Left forelimb (tissue), 1 donor: ENCODE measurements at places on chromosomes 7 and 10.

GRCh38 chr10:75744261-75744660 is 312.8 kb downstream of the LRMDA start:
- no peak for DNase-seq

GRCh38 chr7:31065021-31065593 is 13.0 kb downstream of the ADCYAP1R1 start:
- DNase-seq, result no peak

GRCh38 chr10:29482591-29483431 is 152.0 kb downstream of the SVIL start:
- no peak for DNase-seq

DNA sequence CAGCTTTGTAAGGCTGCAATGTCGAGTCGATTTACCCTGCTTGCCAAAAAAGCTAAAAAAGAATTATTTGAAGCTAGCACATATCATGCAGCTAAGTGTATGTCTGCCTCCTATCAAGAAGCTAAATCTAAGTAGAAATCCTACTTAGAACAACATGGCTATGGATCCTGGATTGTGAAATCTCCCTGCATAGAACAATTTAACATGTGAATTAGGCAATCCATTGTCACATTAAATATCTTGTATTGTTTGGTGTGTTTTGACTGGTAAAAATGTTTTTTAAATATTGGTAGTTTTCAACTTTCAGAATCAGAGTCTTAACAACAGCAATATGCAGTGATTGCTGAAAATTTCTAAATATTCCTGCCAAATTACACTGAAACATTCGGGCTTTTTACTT is 73.3 kb downstream of the SKIDA1 start:
- DNase-seq, result no peak

DNA sequence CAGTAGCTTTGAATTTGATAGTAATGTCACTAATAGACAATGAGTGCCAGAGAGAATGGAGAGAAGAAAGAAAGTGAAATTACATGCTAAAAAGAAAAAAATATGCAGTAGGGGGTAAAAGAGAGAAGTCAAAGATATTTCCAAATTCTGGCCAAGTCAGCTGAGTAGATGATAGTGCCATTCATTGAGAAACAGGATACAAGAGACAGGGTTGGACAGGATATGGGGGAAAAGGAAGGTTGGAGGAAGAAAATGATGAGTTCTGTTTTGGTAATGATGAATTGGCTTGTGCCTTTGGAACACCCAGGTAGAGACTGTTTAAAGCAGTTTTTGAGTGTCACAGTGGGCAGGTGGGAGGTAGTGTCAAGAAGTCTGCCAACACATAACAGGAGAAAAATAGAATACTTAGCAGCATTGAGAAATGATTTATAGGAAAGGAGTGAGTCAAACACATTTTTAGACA is 78.3 kb downstream of the LRRC17 start:
- no peak for DNase-seq

GRCh38 chr7:41641011-41641664 is 61.8 kb downstream of the INHBA start:
- no peak for DNase-seq

GRCh38 chr7:3010161-3010560 is 33.5 kb downstream of the CARD11 start:
- DNase-seq, result no peak

GRCh38 chr7:151616443-151617213 is 96.9 kb upstream of the RHEB start:
- no peak for DNase-seq

GRCh38 chr7:116679500-116679899 is 7.5 kb downstream of the MET start:
- DNase-seq, result no peak

- DNase-seq, result peak; percentile 42
These were observed 10.4 kb downstream of the CALML3 start for GRCh38 chr10:5534880-5535856.

GRCh38 chr10:6148251-6148701 is 54.5 kb upstream of the PFKFB3 start:
- DNase-seq, result no peak

- no peak for DNase-seq
These were observed 75.5 kb upstream of the CAPZA2 start for GRCh38 chr7:116786791-116787443.

GRCh38 chr7:151339651-151340382 is 1.8 kb upstream of the NUB1 start:
- no peak for DNase-seq

- no peak for DNase-seq
These were observed 63.5 kb downstream of the COBL start for GRCh38 chr7:51253157-51253556.

- no peak for DNase-seq
These were observed 31.0 kb downstream of the PHYH start for GRCh38 chr10:13268841-13269240.

DNA sequence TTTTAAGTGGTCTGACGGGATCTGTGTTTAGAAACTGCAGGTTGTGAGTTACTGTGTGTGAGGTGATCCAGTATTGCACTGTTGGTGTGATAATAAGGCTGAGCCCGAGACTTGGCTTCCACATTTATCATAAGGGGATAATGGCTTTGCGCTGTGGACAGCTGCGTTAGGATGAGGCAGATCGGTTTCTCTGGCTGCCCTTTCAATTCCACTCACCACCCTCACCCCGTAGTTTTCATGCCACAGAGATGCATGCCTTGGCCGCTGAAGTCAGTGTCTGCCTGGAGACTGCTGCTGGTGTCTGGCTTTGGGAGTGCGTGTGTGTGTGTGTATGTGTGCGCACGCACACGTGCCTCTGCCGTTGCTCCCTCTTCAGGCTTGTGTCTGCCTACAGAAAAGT is 273.0 kb downstream of the CCDC3 start:
- DNase-seq, result no peak

- DNase-seq, result no peak
These were observed 443.7 kb downstream of the TYW1 start for GRCh38 chr7:67440321-67440720.

DNA sequence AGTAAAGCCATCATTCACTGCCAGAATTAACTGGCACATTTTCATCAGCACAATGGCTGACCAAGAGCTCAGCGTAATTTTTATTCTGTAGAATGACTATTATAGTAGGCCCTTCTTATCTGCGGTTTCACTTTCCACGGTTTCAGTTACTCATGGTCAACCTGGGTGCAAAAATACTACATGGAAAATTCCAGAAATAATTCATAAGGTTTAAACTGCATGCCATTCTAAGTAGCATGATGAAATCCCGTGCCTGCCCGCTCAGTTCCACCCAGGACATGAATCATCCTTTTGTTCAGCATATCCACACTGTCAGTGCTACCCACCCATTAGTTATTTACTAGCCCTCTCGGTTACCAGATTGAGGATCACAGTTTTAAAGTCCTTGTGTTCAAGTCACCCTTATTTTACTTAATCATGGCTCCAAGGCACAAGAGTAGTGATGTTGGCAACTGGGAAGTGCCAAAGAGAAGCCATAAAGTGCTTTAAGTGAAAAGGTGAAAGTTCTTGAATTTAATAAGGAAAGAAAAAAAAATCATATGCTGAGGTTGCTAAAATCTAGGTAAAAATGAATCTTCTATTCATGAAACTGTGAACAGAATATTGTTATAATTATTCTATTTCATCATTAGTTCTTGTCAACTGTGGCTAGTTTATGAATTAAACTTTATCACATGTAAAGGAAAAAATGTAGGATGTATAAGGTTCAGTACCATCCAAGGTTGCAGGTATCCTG is 204.9 kb downstream of the DOCK4 start:
- no peak for DNase-seq

- no peak for DNase-seq
These were observed 145.5 kb downstream of the PTEN start for GRCh38 chr10:88008866-88009470.

DNA sequence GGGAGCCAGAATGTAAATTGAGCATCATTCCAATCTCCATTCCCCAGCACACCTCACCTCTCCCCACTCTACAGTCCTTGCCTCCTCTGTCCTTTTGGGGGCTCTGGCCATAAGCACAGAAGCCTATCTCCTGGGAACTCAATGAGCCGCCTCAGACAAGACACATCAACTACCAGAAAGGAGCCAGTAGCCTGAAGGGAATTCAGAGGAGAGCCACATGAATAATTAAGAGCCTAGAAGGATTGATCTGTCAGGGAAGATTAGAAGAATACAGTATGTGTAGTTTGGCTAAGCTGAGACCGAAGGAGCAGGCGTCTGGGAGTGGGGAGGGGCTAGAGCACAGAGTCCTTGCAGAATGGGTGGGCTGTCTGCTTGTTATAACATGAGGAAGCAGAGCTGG is 31.2 kb downstream of the FRMD4A start:
- no peak for DNase-seq

- DNase-seq, result no peak
These were observed 67.1 kb downstream of the IKZF1 start for GRCh38 chr7:50371551-50372021.

DNA sequence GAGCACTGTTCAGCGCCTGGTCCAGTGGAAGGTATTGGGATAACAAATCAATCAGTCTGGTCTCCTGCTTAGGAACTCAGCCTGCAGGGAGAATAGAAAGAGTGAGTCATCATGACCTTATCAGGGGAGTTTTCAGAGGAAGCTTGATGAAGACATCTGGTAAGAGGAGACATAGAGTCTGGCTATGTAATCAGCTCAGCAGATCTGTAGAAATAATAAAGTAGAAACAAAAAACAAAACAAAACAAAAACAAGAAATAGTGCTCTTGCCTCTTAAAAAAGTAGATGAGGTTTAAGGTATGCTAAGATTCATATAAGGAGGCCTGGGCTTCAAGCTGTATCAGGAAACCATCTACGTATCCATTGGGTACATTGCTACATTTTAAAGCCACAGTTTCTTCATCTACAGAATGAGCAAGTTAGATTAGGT is 14.4 kb downstream of the TAS2R41 start:
- no peak for DNase-seq

GRCh38 chr10:27100813-27101347 is 586 bp upstream of the ANKRD26 start:
- DNase-seq, result no peak

GRCh38 chr7:106863274-106863997 is 1.6 kb upstream of the PIK3CG start:
- DNase-seq, result no peak

DNA sequence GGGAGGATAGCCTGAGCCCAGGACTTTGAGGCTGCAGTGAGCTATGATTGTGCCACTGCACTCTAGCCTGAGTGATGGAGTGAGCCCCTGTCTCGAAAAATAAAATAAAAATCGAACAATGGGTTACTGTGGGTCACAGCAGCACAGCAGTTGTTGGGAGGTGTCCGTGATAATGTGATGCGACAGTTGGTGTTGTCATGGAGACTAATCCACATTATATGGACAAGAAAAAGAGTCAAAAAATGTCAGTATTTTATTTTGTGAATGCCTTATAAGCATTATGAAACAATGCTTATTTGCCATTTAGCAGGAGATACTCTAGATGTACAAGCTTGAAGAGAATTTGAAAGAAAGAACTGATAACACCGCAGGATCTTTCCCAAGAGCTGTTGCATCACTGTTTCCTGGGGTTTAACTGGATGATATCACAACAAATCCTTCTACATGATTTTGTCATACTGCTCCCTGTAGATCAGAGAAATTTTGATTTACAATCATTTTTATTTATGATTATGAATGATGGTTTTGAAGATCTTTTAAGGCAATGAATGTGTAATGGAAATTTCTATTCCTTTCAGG is 195.4 kb downstream of the BAMBI start:
- DNase-seq, result no peak

- DNase-seq, result no peak
These were observed 2.5 kb upstream of the RET start for GRCh38 chr10:43074409-43074808.

DNA sequence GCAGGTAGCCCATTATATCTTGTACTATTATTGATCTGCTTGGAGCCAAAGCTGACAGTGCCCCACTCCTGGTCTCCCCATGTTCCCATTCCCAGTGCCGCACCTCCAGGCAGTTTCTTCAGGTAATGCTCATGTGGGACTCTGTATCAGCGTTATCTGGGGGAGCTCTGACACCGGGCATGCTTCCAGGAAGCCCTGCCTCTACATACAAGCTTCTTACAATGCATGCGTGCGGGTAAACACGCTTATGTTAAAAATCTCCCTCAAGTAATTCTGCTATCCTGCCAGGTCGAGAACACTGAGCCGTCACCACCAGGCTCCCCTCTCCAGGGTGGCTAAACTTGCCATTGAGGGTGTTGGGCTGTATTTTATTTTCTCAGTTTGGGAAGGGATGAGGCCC is 61.6 kb upstream of the LBX1 start:
- DNase-seq, result no peak

DNA sequence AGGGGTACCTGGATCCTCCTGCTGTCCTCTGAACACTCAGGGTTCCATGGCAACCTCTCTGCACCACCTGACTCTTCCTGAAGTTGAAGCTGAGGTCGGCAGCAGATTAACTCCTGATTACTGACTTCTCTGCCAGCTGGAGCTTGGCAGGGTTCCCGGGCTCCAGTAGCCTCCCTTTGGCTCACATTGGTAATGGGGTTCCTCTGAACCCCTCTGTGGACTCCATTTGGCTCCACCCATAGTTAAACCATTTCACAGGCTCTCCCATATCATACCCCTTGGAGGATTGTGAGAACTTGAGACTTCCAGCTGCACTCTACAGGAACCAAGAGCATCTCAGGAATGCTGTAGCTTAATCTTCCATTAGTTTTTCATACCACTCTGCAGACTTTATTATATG is 292.5 kb downstream of the HDAC9 start:
- no peak for DNase-seq

- no peak for DNase-seq
These were observed 230.8 kb downstream of the CXCL12 start for GRCh38 chr10:44153918-44154670.

- DNase-seq, result no peak
These were observed 229.0 kb downstream of the STK31 start for GRCh38 chr7:23938937-23939552.

- DNase-seq, result peak; percentile 78
These were observed 860 bp downstream of the ZEB1 start for GRCh38 chr10:31319602-31320549.

DNA sequence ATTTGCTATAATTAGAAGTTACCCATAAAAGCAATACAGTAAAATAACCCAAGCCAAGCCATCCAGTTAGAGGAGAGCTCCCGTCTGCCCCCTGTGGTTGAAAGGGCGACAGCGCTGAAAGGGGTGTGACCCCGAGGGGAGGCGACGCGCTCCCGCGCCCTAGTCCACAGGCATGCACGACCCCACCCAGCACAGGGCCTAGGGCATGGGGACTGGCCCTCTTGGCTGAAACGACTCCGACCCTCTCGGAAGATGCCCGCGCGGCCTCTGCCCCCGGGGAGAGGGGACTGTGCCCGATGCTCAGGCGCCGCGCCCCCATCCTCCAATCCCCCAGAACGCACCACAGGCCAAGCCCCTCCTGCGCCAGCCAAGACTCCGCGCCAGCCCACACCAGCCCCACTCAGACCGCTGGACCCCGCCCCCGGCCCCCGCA is 64.0 kb downstream of the CSGALNACT2 start:
- DNase-seq, result peak; percentile 63

DNA sequence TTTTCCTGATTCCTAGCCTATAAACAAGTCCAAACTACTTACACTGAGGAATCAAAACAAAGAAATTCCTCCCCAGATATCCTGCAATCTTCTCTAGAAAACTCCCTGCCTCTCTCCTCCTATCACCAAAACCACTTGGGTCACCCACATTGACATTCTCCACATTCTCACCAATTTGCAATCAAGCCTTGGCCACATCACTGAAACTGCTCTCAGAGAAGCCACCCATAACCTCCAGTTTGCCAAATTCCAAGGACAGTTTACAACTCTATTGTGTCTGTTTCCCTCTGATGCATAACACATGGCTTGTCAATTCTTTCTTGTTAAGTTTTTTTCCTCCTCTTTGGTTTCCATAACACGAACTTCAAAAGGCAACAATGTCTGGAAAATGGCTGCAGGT is 233.5 kb downstream of the XPNPEP1 start:
- no peak for DNase-seq
